ENCODE measurements at places on chromosomes 7 and 10.

- DNase-seq: no peak
Measured at GRCh38 chr10:110436554-110437350, 61.0 kb upstream of the DUSP5 start.

DNA sequence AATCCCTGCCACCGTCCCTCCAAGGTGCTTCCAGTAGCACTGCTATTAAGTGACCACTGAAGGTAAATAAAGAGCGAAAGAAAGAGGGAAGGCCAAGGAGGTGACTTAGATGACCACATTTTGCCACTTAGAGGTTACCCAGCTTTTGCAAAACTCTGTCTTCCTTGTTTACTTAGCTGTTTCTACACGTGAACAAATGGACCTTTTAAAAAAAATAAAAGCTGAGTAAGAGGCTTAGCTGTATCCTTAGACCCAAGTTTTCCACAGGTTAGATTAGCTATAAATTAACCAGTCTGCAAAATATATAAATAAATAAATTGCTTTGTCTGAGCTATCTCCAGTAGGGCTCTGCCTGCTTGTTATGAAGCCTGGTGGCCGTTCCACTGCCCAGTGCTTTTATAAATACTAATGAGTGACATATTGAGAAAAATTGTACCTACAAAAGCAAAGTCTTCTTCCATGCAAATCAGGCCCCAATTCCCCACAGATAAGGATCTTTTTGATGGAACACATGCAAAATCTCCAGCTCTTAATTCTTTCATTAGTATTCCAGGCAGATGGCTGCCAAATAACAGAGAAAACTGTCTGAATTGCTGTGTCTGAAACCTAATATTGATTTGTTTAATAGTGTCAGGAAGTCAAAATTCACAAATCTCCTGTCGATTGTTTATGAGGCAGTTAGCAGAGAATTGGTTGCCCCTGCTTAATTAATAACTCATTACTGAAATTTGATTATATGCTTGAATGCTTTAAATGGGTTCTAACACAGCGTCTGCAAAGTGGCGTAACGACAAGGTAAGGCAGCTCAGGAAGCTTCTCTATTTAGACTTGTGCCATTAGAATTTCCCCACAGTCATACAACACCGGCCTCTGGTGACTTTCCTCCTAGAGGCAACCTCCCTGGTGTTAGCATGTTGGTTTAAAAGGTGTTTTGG lies 176.7 kb downstream of the EMX2 start:
- no peak for DNase-seq

DNA sequence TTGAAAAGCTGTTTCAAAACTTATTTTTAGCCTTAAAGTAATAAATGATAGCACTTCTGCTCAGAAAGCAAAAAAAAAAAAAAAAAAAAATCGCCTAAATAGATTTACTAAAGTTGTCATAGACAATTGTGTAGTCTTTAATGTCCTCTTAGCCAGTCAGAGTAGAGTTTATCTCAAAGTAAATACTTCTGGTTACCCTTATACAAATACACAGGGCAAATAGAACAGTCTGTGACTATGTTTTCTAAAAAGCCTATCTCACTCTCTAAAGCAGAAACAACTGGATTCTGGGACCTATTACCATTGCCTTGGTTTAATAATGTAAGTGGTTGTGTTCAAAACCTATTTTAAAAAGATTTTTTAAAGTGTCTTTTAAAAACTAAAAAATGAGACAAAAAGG lies 156.2 kb upstream of the THSD7A start:
- DNase-seq: no peak

DNA sequence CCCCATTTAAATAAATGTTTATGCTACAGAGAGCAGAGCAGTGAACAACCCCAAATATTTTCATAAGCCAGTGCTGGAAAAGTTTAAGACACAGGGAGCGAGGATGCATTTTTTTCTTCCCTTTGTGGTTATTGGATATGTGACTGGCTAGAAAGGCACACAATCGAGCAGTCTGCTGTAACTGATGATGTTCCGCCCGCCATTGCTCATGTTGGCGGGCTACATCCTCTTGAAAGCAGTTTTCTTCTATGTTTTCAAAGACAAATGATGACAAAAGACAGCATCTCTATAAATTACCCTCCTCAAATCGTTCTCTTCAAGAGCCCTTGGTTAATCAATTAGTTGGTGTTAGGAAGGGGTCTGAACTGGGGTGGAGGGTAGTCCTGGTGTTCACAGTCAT lies 269.8 kb downstream of the SKAP2 start:
- DNase-seq: no peak

- DNase-seq: no peak
Measured at GRCh38 chr7:121126801-121127534, 138.5 kb downstream of the CPED1 start.

Measured in stimulated activated CD8-positive, alpha-beta memory T cell treated with anti-CD3 and anti-CD28 coated beads, Interleukin-7, amount 100 ng/mL, for 4 hours (primary cell).